ENCODE measurements at places on chromosomes 2 and 18. TPM values are rescaled to one million over a fixed set of nuclear protein-coding genes. Genes with fewer than 3 reads are reported as not detected.

Gene NYAP2
- total RNA-seq: 0.05 TPM

GRCh38 chr2:147463881-147464520 is 380.8 kb upstream of the ACVR2A start:
- H3K36me3 ChIP-seq: no peaks in the 10 kb centered on the region
- no peaks in the 10 kb centered on the region for H3K27me3 ChIP-seq
- H3K4me3 ChIP-seq: no peak overlapping the region
- H3K4me1 ChIP-seq: no peaks in the 10 kb centered on the region
- DNase-seq: no peak

GRCh38 chr2:20676353-20677215 is 9.6 kb downstream of the GDF7 start:
- no peak overlapping the region for H3K27ac ChIP-seq
- H3K4me1 ChIP-seq: no peaks in the 10 kb centered on the region
- no peak overlapping the region for H3K4me3 ChIP-seq
- DNase-seq: no peak

GRCh38 chr18:45275367-45276113 is 339.7 kb upstream of the SLC14A2 start:
- no peaks in the 10 kb centered on the region for H3K4me1 ChIP-seq
- no peaks in the 10 kb centered on the region for H3K27me3 ChIP-seq
- H3K36me3 ChIP-seq: peaks cover 2% of the 10 kb centered on the region
- no peak overlapping the region for H3K4me3 ChIP-seq

All from activated T-cell treated with anti-CD3 and anti-CD28 coated beads, Interleukin-2, amount 50 U/mL, for 72 hours (primary cell).